ENCODE measurements at places on chromosomes 2 and 18.
A peak's percentile ranks its signal among the peaks of the same experiment; 100 is the strongest.

GRCh38 chr2:21047141-21048009, 3.5 kb upstream of the APOB start:
- DNase-seq = no peak

GRCh38 chr18:43965691-43966090, 688.4 kb upstream of the SYT4 start:
- no peak for DNase-seq

GRCh38 chr2:171939743-171940071, 17.4 kb downstream of the HAT1 start:
- DNase-seq = no peak

DNA sequence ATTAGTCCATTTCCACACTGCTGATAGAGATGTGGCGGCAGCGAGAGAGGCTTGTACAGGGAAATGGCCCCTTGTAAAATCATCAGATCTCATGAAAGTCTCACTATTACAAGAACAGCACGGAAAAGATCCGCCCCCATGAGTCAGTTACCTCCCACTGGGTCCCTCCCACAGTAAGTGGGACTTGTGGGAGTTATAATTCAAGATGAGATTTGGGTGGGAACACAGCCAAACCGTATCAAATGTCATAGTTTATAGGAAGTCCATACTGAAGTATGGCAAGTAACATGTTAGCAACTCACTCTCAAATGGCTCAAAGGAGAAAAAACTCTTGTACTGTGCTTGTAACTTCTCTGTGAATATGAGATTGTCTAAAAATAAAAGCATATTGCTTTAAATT, 56.1 kb downstream of the FARP2 start:
- DNase-seq = no peak

DNA sequence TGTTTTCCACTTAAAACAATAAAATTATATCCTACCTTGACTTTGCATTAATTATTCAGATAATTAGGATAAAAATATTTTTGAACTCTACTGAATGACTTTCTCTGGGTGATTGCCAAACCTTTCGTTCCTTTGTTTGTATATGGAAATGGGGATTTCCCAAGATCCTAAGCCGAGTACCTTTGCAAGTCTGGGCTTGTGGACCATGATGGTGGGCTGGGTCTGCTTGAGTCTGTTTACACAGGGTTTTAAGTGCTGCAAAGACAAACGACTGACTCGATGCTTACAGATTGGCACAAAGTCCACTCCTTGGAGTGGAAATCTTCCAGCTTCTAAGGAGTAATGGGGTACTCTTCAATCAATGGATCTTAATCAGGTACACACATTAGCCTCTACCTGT, 659.5 kb downstream of the TSN start:
- DNase-seq = no peak

GRCh38 chr2:12162269-12163247, 416.1 kb downstream of the LPIN1 start:
- DNase-seq = no peak

DNA sequence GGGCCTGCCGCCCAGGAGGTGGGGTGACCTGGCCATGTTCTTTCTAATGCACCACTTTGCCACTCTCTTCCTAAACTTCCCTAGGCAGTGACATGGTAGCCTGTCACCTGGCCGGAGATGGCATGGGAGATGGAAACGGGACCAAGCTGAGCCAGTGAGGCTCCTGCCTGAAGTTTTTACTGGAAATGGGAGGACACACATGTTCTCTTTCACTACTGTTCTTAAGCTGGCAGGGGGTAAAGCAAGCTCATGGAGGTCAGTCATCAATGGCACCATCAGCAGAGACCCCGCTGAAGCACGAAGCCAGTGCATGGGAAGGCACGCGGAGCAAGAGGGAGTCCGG, 50.7 kb downstream of the ATIC start:
- no peak for DNase-seq

GRCh38 chr2:159396799-159397198, 110.3 kb upstream of the WDSUB1 start:
- DNase-seq = no peak

DNA sequence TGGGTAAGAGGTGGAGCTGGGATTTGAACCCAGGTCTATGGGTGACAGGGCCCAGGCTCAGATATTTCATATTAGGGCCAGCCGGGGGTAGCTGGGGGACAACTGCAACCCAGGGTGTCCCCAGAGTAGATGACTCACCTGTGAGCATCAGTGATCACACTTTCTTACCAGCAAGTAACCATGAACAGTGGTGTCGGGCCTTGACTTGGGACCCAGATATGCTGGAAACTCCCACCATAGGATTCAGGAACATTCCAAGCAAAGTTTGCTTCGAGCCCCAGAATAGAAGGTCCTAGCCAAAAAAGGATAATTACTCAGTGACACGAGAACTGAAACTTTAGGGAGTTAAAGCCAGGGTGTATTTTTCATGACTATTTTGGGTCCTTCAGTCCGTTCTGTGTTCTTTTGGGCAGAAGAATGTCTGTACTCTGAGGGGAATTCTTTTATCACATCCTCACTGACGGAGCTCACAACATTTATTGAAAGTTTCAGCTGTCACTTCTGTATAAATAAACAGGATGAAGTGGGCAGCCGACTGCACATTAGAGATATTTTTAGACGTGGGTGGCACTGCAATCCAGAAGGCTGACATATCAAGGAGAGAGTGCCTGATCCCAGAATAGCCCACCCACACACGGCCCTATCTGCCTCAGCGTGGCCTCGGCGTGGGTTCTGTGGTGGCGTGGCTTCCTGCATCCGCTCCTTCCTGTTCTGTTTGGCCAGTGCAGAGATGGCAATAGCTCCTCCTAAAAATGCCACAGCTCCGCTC, 45.6 kb downstream of the RAMP1 start:
- DNase-seq = no peak

GRCh38 chr2:136530146-136530545, 235.2 kb upstream of the THSD7B start:
- no peak for DNase-seq

GRCh38 chr2:61282104-61282590, 120.2 kb downstream of the C2orf74 start:
- no peak for DNase-seq

- no peak for DNase-seq
Observed at GRCh38 chr2:238081150-238081549, 19.0 kb upstream of the ESPNL start.

DNA sequence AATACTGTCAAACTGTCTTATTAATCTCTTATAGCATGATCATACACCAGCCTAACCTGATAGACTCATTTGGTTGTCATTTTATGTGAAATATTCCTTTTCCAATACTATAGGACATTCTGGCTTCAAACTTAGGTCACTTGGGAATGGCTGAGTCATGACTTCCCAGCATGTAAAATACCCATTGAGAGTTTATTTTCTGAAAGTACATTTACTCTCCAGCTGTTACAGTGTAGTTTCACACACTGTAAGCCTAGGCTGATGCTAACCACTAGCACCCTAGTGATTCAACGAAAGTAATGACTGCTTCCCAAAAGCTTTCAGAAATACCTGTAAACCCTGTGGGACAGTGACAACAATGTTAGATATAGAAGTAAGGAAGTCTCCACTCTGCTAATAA, 93.8 kb downstream of the FIGN start:
- DNase-seq = no peak

DNA sequence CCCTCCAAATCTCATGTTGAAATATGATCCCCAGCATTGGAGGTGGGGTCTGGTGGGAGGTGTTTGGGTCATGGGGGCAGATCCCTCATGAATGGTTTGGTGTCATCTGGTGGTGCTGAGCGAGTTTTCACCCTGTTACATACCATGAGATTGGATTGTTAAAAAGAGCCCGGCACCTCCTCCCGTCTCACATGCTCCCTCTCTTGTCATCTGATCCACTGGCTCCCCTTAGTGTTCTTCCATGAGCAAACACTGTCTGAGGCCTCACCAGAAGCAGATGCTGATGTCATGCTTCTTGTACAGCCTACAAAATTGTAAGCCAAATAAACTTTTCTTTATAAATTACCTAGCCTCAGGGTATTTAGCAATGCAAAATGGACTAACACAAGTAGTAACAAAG, 405.0 kb upstream of the SLC39A10 start:
- DNase-seq = no peak

GRCh38 chr2:126115975-126116374, 540.0 kb upstream of the GYPC start:
- no peak for DNase-seq

- no peak for DNase-seq
Observed at GRCh38 chr18:73835656-73836364, 311.8 kb downstream of the FBXO15 start.

DNA sequence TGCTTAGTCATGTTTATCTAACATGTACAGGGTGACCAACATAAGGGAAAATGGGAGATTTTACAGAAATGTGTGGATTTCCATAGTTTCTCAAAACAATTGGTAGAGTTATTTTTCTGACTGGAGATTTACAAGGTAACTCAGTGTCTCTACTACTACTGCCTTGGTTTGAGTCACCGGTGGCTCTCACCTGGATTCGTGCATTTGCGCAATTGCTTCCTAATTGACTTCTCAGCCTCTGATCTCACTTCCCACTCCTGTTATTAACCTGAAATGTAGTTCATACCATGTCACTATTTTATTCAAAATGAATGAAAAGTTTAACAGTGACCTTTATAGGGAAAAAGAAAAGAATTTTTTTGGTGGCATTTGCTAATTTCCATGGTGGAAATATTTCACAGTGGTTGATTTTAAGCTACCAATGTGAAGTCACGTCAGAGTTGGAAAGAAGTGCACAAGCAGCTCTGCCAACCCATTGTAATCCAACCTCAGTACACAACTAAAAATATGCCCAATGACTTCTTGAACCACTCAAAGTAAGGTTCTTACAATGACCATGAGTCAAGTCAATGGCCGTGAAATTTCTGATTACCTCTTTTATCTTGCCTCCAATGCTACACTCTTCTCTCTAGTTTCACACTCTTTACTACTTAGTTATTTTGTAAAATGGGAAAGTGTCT, 94.0 kb downstream of the NYAP2 start:
- DNase-seq = no peak

DNA sequence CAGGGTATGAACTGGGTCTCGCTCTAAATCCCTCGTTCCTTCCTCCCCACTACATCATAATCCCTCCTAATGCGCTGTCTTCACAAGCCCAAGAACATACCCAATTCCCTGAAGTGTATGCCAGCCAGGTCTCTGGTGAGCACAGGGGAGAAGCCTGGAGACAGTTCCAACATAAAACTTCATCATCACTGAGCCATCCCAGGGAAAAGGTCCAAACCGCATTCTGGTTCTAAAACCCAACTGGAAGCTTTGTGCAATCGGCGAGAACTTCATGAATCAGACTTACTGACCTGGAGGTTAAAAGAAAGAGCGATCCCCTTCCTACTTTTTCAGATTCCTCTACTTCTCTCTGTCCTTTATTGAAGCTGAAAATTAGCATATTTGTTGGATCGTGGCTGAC, 132.7 kb downstream of the ALPK2 start:
- no peak for DNase-seq

DNA sequence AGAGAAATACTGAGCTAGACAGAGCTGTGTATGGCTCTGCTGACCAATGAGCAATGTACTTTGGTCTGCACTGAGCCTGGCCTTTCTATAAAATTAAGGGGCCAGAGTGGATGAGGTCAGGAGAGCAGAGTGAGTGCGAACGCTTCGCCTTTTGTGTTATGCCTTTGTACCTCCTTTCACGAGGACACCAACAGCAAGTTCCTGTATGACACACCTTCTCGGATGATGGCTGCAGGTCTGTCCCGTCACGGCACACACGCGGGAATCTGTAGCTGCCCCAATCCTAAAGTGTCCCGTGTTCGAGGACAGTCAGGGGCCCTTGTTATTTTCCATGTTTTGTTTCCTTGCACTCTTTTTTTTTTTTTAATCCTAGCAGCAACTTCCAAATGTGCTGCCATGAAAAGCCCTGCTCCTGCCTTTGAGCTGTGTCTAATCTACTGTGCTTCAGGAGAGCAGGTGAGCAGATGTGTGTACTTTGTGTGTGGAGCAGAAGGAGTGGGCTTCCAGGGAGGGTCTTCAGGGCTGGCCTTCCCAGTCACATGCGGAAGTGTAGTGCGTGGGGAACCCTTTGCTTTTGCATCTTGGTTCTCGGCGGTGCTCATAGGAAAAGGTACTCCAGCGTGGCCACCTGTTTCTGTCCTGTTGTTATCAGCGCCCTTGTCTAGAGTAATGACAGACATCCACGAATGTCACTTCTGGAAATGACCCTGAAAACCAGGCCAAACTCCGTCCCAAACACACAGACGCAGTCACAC, 213.2 kb downstream of the NDUFA10 start:
- no peak for DNase-seq

- no peak for DNase-seq
Observed at GRCh38 chr2:2912731-2913130, 464.9 kb downstream of the EIPR1 start.

- DNase-seq = no peak
Observed at GRCh38 chr2:158319269-158319668, 137.3 kb downstream of the CCDC148 start.

DNA sequence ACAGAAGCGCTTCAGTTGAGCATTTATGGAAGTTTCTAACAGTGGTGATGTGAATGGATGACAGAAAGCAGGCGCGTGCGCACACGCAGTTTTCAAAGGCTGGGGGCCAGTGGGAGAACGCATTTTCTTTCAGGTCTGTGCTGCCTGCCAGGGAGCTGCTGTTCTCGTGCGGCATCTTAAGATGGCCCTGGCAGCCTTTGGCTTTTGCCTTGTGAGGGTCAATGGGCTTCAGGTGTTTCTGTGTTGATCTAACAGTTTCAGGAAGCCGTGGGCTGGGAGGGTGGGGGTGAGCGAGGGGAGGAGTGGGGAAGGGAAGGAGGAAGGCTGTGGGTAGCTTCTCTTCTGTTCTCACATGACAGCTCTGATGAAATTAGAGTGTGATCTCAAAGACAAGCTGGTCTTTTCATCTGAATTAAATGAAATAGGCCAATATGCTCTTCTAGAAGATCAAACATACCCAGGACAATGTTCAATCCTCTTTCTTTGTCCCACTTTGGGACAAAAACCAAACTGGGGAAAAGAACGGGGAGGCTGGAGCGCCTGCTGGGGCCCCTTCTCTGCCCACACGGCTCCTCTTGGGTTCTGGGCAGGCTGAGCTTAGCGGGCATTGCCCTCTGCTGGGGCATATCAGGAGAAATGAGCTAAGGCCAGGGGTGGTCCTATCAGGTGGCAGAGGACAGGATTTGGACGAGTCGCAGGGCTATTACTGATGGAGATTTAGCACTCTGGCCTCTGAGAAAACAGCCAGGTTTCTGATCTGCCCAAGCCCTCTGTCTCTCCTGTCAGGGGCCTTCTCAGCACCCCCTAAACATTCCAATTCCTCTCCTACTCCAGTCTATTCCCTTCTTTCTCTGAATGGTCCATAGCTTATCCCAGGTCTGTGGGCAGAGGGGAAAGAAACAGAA, 126.2 kb upstream of the LGALSL start:
- peak; percentile 18 for DNase-seq

GRCh38 chr2:158687315-158687714, 107.8 kb upstream of the DAPL1 start:
- DNase-seq = no peak

GRCh38 chr2:185179743-185180142, 558.9 kb upstream of the FSIP2 start:
- DNase-seq = no peak

Data from stimulated activated CD8-positive, alpha-beta memory T cell treated with anti-CD3 and anti-CD28 coated beads, Interleukin-4, amount 100 ng/mL, for 4 hours (primary cell).